ENCODE measurements at places on chromosomes 12 and 14.

DNA sequence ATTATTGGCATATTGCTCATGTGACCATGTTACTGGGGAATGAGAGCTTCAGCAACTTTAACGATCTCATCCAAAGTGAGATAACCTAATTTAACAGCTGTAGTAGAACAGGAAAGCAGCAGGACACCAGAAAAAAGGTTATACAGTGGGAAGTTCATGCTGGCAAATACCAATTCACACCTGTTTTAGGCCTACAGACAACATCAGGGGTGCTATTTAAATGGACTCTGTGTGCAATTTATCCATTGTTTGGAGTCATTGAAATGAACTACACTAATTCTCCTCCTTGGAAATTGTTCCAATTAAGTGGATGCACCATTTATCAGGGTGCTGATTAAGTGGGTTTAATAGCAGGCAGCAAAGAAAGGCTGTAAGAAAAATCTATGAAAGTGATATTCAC lies 424.4 kb upstream of the LMO3 start:
- DNase-seq, result no peak

- DNase-seq, result no peak
Measured at GRCh38 chr14:51455041-51455835, 196.5 kb upstream of the FRMD6 start.

DNA sequence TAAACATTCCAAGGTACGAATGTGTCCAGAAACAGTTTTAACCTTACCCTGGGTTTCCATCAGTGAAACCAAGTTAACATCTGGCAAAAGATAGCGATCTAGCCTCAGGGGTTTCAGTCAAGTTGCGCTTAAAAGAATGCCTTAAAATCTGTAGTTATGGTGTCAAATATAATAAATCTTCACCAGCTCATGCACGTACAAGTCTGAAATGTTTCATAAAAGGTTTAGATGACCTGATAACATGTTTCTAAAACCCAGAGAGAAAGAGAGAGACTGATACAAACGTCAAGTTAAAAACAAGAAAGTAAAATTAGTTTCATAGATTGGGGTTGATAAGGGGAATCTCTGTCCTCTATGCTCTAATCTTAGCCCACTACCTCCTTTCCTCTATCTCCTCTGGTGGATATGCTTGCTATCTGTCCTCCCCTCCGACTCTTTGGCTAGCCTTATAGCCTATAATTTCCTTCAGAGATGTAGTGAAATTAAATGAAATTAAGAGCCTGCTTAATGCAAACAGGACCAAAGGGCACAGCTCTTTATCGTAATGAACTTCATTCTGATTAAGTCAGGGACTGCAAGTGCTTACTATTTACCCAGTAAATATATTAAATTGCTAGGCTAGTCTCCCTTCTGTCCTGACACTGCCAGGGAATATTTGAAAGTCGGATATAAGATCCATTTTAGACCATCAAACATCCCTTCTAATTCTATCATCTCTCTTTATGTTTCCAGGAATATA lies 18.4 kb upstream of the FOS start:
- no peak for DNase-seq

DNA sequence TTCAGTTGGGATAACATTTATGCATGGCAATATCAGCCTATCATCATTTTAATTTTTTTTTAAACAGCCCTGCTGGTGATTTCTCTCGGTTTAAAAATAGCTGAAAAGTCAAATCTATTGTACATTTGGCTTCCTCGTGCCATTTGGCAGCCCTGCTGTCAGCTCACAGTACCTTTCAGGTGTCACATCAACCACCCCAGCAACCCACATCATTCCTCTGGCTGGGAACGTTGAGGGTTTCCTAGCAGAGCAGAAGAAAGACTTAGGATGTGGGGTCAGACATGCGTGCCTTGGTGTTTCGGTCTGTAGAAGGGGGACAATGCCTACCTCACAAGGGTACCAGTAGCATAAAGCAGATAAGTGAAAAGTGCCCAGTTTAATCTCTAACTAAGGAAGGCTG lies 15.8 kb downstream of the PEBP1 start:
- no peak for DNase-seq

GRCh38 chr14:75826599-75826998 lies 155.2 kb downstream of the TGFB3 start:
- DNase-seq, result no peak

GRCh38 chr12:69666798-69667197 lies 32.3 kb downstream of the BEST3 start:
- no peak for DNase-seq

- DNase-seq, result no peak
Measured at GRCh38 chr12:76568130-76568529, 8.6 kb upstream of the OSBPL8 start.

- DNase-seq, result no peak
Measured at GRCh38 chr12:65926119-65926908, 102.0 kb downstream of the HMGA2 start.

DNA sequence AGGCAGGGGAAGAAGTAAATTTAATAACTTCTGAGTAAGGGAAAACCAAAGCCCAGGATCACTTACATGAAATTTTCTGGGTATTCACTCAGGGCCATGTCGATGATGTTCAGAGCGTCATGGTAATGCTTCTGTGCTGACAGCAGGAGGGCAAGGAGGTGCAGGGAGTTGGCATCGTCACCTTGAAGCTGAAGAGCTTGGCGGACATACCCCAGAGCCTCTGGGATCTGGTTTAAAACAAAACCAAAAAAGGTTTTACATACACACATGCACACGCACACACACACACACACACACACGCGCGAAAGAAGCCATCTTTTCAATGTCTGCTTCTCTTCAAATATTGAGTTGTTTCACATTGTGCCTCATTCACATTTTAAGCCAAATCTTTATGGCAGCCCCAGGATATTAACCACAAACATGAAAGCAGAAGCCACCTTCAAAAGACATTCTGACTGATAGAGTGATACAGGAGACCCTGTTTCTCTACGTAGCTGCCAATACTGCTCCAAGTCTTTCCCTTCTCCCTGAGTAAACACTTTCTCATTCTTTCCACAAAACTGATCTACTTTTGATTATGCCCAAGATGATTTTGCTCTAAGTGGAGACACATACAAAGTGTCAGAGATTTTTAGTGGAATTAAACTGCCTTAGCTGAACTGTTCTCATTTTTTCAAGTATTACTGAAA lies 172.1 kb downstream of the TTC7B start:
- no peak for DNase-seq

GRCh38 chr14:85154714-85155113 lies 375.2 kb upstream of the FLRT2 start:
- DNase-seq, result no peak

GRCh38 chr12:87853448-87854003 lies 175.7 kb downstream of the C12orf50 start:
- no peak for DNase-seq

DNA sequence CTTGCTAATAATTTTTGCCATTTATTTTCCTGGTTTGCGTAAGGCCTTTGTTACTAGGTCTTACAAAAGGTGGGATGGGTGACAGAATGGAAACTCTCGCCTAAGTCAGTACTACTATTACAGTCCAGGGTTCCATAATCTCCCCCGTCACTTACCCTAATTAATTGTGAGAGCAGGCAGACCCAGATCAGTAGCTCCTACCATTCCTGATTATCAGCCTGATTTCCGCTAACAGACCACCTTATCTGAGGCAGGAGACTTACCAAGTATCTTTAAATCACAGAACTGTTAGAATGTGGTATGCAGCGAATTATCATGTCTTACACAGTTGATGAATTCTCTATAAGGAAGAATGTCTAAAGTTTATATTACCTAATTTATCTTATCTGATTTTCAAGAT lies 234.7 kb downstream of the FOXN3 start:
- DNase-seq, result no peak

DNA sequence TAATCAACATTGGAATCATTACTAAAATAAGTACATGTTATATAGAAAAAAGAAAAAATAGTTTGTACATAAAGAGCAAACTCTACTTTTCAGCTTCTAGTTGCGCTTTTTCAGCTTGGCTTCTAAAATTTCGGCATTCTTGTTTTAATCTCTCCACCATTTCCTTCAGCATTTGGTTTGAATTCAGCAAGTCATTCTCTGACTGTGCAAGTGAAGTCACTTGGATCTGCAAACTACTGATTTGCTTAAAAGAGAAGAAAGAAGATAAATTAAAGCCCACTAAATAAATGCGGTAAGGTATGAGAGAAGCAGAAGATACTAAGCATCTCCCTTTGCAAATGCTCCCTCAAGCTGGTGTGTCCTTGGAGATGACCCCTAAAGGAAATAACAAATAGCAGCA lies 126.3 kb downstream of the CEP83 start:
- no peak for DNase-seq

- no peak for DNase-seq
Measured at GRCh38 chr14:22285991-22286390, 303.0 kb downstream of the DAD1 start.

DNA sequence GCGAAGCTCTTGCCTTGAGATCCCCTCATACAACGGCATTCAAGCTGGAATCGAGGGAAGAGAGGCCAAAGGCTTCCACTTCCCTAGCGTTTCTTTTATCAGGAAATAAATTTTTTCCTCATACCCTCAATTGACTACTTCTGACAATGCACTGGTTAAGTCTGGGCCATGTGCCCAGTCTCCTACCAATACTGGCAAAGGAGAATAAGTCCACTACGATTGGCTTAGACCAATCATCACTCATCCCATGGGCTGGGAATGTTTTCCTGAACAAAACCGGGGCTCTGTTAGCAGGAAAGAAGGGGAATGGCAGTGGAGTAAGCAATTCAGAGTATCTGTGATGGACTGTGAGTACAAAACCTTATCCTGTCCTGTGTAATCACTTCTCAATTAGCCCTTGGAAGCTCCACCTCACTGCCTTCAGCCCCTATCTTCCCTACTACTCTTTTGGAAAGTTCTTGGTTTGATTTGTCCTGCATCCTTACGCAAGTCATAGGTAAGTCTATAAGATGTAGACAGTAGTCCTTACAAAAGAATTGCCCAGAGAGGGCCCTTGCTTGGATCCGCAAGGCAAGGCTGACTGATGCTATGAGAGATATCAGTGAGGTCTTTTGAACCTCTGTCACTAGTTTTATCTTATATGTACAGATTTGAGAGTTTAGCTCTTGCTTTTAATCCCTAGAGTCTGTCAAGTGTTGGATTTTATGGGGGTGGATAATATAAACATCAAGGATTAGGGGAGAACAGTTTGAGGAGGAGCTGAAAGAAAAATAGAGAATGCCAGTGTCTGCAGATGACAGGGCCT lies 36.3 kb upstream of the CDK17 start:
- no peak for DNase-seq

DNA sequence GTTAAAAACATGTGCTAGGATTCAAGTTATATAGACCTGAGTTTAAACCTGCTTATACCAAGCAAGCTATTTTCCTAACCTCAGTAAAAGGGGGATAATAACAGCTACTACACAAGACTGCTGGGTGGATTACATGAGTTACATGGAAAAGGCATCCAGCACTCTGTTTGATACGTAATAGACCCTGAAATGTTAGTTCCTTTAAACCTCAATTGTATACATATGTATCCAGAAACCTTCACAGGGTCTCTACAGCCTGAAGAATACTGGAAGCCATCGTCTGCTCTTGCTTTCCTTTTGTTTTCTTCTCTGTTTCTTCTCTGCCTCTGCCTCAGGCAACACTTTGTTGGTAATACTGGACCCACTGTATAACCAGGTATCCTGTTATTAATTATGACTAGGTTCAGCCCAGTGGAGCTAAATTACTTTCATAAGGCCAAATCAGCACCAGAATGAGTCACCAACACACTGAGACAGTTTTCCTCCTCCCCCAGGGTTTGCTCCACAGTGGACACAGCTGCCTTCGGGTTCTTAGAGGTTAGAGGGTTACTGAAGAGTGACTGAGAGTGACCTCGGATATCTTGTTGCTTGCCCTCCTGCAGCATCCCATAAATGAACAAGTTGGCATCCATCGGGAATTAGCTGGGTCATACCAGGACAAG lies 127.1 kb downstream of the CAPZA3 start:
- DNase-seq, result no peak

GRCh38 chr12:23560611-23561010 lies 388.9 kb downstream of the SOX5 start:
- no peak for DNase-seq

DNA sequence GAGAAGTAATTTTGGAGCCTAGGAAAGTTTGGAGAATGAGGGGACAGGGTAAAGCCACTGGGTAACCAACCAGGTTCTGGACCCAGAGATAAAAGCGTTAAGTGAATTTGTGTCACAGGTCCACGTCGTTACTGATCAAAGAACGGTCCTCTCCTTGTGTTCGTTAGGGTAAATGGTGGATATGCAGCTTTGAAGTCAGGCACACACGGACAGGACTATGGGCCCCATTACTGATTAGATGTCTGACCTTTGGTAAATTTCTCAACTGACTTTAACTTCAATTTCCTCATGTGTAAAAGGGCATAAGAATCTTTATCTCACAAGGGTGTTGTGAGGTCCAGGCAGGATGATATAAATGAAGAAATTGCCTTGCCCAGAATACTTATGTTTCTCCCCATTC lies 76.6 kb downstream of the EMP1 start:
- DNase-seq, result no peak

GRCh38 chr14:22252686-22253085 lies 336.3 kb downstream of the DAD1 start:
- DNase-seq, result no peak

DNA sequence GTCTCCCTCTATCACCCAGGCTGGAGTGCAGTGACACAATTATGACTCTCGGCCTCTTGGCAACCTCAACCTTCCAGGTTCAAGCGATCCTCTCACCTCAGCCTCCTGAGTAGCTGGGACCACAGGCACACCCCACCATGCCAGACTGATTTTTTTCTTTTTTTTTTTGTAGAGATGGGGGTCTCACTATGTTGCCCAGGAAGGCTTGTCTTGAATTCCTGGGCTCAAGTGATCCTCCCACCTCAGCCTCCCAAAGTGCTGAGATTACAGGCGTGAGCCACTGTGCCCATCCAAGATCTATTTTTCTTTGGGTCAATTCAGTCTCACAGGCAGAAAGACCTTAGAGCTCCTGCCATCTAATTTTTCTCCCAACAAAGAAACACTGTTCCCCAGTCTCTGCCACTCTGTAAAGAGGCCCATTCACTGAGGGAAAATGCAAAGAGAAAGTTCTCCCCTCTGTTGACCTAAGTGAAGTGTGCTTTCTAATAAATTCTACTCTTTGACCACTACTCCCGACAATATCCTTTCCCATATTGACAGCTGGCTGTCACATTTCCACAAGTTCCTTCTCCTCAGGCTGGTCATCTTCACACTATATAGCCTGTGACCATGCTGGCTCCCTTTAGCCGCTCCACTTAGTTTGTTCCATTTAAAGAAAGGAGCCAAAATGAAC lies 23.3 kb downstream of the TMED8 start:
- DNase-seq, result no peak

- no peak for DNase-seq
Measured at GRCh38 chr14:70707138-70708038, 65.7 kb downstream of the TTC9 start.
